ENCODE measurements at places on chromosomes 1 and 21. TPM values are rescaled to one million over a fixed set of nuclear protein-coding genes. Genes with fewer than 3 reads are reported as not detected.

DNA sequence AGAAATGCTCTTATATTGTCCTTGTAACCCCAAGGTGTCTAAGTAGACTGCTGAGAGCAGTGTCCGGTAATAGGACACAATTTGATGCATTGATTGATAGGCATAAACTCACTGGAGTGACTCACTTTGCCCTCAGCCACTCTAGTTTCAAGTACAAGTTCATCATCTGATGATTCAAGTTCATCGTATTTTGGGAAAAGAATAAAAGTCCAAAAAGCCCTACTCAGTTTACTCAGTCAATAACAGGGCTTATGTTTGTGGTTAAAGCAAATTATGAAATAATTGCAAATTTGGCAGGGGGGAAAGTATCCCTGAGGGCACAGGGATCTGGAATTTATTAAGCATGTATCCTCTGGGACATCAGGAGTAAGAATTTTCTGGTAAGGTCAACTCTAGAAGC, 7.6 kb upstream of the ATF3 start:
- no peaks in the 10 kb centered on the region for H3K36me3 ChIP-seq
- H3K27ac ChIP-seq, result no peak overlapping the region
- H3K27me3 ChIP-seq, result peaks cover 13% of the 10 kb centered on the region
- H3K4me1 ChIP-seq, result peaks cover 5% of the 10 kb centered on the region
- no peak overlapping the region for H3K4me3 ChIP-seq

The DISP3 gene
- 2.0 TPM for total RNA-seq

DNA sequence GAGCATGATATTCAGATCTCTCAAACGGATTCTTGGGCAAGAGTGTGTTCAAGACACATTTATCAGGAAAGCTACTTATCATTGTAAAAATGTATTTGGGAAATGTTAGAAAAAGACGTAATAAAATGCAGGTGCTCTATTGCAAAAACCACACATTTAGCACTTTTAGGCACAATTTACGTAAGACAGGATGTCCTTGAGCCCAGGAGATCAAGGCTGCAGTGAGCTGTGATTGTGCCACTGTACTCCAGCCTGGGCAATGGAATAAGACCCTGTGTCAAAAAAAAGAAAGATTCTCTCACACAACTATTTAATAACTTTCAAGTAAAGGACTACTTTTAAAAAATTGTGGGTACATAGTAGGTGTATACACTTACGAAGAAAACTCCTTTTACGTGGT, 18.4 kb downstream of the SLC25A33 start:
- H3K4me1 ChIP-seq, result peaks cover 22% of the 10 kb centered on the region
- no peak overlapping the region for H3K4me3 ChIP-seq
- peaks cover 29% of the 10 kb centered on the region for H3K36me3 ChIP-seq
- no peaks in the 10 kb centered on the region for H3K27me3 ChIP-seq

DNA sequence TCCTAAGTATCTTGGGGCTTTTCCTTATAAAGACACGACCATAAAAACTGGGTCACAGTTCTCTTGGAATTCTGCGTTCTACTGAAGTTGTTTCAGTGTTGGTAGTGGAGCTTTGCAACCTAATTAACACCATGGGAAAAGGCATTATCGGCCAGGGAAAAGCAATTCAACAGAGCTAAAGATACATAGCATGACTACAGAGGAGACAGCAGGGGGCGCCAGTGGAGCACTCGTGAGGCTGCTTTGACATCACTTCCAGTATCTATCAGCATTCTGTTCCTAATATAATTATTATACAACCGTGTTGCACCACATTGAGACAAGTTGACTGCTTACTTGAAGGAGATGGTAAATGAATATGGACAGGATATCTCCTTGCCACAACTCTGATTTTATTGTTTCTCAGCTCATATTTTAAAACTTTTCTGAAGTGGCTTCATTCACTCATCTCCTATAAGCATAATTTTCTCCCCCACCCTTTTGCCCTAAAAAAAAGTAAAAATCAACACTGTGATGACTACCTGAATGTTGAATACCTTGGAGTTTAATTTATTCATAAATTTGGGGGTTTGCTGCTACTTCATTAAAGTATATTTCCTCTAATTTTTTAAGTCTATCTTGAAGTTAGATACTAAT, 39.4 kb downstream of the ZP4 start:
- H3K27me3 ChIP-seq, result no peaks in the 10 kb centered on the region
- no peak overlapping the region for H3K4me3 ChIP-seq
- DNase-seq, result no peak
- H3K4me1 ChIP-seq, result no peaks in the 10 kb centered on the region

The CD34 gene
- total RNA-seq, result 0.83 TPM

DNA sequence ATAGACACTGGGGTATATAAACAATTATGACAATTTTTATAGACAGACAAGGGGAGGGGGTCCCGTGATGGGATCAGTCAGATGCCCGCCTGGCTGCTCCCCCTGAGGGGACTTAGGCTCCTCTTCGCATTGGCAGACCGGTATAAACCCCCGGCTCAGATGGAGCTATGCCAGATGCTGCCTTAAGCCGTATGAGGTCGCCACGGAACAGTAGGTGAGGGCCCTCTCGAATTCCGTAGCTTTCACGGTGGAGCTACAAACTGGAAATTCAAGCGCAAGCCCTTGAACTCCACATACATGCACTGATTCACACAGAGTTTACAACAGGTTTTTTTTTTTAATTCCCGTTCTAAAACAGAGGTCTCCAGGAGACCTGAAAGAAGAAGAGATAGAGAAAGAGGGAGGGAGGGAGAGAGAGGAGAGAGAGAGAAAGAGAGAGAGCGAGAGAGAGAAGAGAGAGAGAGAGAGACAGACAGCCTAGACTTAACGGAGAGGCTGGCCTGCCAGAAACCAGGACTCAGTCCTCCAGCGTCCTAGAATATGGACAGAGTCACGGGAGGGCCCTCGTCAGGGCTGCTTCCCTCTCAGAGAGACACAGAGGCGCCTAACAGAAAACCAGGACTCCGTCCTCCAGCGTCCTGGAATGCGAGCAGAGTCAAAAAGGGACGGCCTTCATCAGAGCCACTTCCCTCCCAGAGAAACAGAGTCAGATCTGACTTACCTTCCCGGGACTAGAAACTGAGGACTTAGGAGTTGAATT, 24.4 kb upstream of the TMEM54 start:
- H3K36me3 ChIP-seq, result no peaks in the 10 kb centered on the region
- DNase-seq, result no peak
- no peak overlapping the region for H3K4me3 ChIP-seq
- peaks cover 59% of the 10 kb centered on the region for H3K27me3 ChIP-seq
- no peak overlapping the region for H3K27ac ChIP-seq
